Activated naive CD4-positive, alpha-beta T cell (primary cell): ENCODE measurements at places on chromosomes 7 and 10.

DNA sequence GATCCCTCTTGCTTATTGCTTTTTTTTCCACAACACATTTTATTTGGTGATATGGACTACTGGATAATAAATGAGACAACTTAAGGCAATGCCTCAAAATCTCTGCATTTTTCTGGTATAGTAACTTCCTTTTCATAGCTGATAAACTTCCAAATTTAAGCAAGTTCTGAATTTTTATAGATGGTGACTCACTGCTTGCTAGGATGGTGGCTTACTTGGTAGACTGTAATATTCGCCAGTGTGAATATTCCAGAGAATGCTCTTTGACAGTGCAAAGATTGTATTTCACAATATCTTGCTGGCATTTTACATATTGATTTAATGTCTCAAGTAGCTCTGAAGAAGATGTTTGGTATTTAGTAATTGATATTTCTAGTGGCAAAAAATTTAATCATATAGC is 472.4 kb downstream of the TFEC start:
- no peak for DNase-seq

- no peak for DNase-seq
Observed at GRCh38 chr7:92135052-92135889, 994 bp upstream of the CYP51A1 start.

GRCh38 chr10:81759111-81759510 is 115.9 kb upstream of the NRG3 start:
- DNase-seq, result no peak

- DNase-seq, result no peak
Observed at GRCh38 chr10:126808103-126808502, 97.1 kb upstream of the DOCK1 start.
